ENCODE measurements at places on chromosomes 2 and 18.

- peak; percentile 59 for DNase-seq
These were observed 20.6 kb downstream of the HTR2B start for GRCh38 chr2:231104115-231104713.

- DNase-seq: no peak
These were observed 171.9 kb downstream of the ACOXL start for GRCh38 chr2:110904116-110904778.

DNA sequence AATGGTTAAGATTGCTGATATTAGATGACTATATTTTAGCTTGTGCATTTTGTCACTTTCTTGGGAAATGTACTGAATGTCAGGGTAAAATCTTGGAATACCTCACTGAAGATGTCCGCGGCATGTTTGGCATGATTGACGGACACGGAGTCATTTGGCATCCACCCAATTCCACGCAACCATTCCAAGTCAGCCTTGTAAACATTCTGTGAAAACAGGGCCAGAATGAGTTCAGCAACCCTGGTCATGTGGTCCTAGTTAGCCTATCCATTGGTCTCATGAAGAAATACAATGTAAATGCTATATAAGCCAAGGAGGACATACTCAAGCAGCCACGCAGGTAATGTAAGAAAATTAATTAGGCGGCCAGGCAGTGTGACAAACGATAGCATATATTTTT lies 159.5 kb downstream of the RIF1 start:
- no peak for DNase-seq

DNA sequence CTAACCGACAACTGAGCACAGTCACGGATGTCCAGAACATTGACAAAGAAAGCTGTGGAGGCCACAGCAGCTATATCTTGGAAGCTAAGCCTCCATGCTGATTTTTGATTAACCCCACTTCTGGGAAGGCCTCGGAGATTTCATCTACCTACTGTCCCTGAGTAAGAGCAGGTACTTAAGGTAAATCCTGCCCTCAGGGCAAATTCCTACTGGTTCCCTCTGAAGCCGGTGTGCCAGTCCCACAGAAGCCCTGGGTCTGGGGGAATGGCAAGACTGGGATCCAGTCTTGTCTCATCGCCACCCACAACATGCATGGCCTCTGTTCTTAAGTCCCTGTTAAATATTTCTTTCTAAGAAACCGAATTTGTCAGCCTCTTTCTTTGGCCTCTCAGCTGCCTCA lies 18.7 kb downstream of the PER2 start:
- DNase-seq: no peak

DNA sequence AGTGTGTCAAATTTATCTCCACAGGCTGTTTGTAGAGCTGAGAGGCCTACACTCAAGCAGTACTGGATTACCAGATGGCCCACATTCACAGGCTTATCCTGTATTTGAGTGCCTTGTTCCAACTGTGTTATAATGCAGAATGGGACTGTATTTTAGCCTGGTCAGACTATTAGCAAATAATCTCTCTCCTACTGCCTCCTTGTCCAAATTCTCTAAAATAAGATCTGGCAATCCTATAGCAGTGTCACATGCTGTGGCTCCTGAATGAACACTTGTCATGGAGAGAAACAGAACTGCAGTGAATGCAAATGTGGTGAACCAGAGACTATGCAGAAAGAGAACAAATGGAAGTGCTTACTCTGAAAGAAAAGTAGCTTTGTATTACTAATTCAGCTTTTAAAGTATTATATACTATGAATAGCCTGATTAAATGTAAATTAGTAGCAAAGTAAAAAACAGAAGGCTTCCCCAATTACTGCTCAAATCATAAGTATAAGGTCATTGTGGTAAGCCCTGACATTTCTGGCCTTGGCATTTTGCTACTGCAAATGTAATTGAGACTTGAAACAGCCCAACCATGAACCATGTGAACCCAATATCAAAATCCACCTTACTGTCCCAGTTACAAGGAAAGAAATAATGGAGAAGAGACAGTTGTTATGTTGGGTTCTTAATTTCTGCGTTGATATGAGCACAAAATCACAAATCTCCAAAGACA lies 80.0 kb downstream of the MAP4K3 start:
- DNase-seq: no peak

DNA sequence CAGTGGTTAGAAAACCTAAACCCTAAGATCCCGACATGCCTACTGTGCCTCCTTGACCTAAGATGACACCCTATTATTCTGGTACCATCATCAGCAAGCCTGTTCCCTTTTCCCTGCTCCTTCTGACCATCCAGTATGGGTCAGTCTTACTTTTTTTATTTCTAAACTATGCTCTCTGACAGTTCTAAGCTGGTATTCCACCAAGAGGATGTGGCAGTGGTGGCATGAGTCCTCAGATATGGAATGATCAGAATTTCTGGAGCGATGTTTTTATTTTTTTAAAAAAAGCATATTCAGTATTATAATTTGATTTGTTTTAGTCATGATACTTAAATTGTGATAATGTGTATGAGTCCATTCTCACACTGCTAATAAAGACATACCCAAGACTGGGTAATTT lies 145.9 kb upstream of the LHCGR start:
- DNase-seq: no peak

- no peak for DNase-seq
These were observed 41.6 kb downstream of the EDAR start for GRCh38 chr2:108947271-108947907.

DNA sequence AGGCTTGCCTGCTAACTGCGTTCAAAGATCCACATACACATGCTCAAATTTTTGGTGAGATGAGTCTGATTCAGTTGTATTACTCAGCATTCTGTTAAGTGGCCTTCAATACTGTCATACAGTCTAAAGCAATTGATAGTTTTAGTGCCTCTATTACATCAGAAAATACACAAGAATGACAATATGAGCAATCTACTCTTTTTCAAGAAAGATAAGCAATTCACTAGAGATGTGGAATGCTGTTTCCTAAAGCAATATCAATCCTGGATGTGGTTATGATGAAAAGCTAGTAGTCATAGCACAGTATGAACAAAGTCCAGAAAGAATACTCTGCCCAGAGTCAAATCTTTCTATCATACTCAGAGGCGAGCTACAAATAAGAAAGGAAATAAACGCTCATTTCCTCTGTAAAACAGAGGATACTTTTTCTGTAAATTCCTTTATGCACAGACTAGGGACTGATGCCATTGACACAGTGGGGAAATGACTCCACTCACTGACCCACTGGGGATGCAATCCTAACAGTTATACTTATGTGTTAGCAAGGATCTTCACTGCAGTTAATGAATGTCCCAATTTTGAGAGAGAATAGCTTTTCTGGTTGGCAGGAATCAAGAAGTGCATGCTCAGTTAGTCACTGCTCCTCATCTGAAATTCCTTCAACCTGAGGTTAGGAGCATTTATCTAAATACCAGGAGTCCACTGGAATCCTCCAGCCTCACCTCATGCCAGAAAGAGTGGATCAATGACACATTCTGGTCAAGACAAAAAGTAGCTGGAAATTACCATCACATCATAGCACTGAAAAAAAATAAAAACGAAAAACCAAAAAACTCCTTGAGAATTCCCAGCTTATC lies 83.3 kb downstream of the PDE11A start:
- DNase-seq: no peak

- no peak for DNase-seq
These were observed 30.8 kb downstream of the FBXO48 start for GRCh38 chr2:68436270-68436669.

DNA sequence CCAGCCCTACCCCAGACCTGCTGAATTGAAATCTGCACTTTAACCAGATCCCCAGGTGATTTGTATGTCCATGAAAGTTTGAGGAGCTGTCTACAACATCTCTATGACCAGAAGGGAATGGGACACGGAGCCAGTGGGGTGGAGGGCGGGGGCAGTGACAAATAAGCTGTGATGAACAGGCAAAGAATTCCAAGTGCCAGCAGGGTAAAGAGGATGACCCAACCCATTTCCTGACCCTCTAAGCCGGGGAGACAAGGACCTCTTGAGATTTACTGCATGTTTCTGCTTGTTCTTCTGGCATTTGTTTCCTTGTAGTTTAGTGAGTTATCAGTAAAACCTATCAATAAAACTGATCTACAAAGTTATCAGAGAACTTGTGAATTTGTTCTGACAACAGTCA lies 8.7 kb downstream of the TET3 start:
- DNase-seq: no peak

GRCh38 chr18:41265047-41265446 lies 690.0 kb upstream of the PIK3C3 start:
- no peak for DNase-seq

DNA sequence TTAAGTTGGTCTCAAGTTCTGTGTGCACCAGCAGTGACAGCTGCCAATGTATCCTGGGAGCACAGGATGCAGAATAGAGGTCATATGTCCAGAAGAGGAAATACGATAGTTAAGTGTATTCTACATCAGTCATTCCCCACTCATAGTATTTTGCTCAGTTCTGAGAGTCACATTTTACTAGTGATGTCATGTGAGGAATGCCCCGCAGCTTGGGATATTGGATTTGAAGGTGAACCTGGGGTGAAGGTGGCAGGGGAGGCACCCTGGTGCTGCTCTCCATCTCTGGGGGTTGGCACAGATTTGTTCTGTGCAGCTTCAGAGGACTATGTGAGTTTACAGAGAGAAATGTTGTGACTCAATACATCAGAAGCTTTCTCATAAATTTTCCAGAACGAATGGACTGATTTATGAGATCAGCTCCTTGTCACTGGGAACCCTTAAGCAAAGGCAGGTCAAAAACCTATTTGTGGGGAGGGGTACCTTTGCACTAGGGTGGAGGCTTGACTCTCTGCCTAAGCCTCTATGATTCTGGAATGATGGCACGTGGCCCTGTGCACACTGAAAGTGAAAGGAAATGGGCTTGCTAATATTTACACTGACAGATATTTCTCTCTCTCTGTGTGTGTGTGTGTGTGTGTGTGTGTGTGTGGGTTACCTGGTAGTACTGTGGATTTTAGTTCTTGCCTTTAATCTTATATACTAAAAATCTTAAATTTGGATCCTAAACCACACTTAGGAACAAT lies 95.9 kb downstream of the NEB start:
- DNase-seq: peak; percentile 76

DNA sequence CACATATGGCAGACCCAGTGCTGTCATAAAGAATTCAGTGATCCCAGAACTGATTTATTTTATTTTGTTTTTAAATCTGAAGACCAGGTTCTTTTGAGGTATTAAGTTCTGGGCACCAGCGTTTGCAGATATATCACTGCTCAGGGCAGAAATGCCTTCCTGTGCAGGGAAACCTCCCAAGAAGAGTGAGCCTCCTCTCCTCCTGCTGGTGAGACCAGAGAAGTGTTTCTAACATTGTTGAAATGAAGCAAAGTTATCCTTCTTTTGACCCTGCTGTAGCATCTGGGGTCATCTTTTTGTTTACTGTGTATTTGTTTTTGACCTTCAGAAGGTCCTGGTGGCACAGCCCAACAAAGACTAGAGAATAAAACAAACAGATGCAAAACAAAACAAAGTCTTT lies 94.0 kb downstream of the AQP4 start:
- no peak for DNase-seq

- no peak for DNase-seq
These were observed 41.0 kb downstream of the PAX8 start for GRCh38 chr2:113237604-113238160.

- DNase-seq: no peak
These were observed 276.9 kb downstream of the ZNF804A start for GRCh38 chr2:184875212-184875611.

DNA sequence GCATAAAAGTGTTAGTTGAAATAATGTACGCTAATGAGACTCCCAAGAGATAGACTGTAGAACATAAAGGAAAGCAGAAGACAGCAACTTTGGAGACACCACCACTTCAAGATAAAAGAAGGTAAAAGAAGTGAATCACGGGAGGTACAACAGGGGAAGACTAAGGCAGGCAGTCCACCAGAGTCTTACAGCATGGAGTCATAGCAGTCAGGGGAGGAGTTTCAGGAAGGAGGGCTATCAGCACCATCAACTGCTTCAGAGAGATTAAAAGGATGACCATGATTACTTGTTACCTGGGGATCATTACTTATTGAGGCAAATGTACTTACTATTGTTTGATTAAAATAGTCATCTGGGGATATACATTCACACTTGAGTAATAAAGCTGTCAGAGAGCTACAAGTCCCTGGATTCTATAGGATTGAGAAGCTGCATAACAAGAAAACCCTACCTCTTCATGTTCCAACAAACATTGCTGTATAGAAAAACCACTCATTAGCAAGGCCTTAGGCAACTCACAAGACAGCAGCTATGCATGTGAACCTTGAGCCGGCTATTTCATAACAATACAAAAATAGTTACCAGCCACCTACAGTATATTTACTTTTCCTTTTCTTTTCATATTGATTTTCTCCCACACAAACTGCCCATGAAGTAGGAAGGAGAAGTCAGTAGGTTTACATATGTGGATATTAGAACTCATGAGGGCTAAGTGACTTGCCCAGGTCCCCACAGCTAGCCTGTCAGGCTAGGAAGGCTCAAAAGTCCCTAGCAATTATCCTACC lies 101.7 kb downstream of the PDE11A start:
- DNase-seq: no peak

- DNase-seq: peak; percentile 2
These were observed 59.2 kb downstream of the CCDC141 start for GRCh38 chr2:178990533-178991241.

GRCh38 chr18:75255094-75255493 lies 44.5 kb downstream of the TSHZ1 start:
- no peak for DNase-seq

Measured in CD4-positive, alpha-beta T cell treated with Interleukin-4 for 1 hour (primary cell).